Effector memory CD4-positive, alpha-beta T cell (primary cell): ENCODE measurements at places on chromosomes 6 and 20.

GRCh38 chr6:63750400-63750799 is 114.8 kb downstream of the PHF3 start:
- DNase-seq = no peak

DNA sequence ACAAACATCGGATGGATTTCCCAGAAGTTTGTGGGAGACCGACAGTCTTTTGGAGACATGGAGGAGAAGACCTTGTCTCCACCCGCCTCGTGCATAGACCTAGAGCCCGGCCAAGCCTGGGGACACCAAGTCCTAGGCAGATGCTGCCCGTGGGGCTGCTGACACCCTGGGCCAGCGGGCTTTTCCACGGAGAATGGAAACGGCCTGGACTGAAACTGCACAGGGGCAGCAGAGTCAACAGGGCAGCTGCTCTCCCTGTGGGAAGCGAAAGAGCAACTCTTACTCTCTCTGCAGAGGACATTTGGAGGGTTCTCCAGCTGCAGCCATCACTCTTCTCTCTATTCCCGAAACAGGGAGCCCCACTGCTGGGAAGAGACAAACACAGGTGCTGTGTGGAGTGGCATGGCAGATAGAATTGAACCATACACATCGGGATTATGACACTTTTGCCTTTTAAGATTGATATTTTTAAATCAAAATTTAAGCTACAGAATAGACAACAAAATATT is 401.2 kb downstream of the THBS2 start:
- no peak for DNase-seq

GRCh38 chr20:51766994-51767866 is 960 bp downstream of the ATP9A start:
- DNase-seq = no peak

- DNase-seq = no peak
These were observed 422.6 kb upstream of the MMS22L start for GRCh38 chr6:97705568-97705967.

DNA sequence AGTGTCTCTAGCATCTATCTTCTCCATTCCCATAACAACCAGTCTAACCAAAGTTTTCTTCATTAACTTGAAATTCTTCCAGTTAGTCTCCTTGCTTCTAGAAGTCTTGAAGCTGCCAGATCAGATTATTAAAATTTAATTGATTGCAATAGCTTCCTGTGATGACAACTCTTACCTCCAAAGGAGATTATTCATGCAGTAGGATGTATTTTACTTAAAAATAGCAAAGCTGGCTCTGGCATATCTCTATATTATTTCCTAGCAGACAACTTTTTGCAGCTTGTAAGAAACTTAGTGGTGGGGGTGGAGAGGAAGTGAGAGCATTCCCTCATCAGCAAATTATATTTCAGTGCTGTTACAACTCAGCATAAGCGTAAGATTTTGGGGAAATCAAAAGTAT is 290.4 kb downstream of the GRIK2 start:
- no peak for DNase-seq

DNA sequence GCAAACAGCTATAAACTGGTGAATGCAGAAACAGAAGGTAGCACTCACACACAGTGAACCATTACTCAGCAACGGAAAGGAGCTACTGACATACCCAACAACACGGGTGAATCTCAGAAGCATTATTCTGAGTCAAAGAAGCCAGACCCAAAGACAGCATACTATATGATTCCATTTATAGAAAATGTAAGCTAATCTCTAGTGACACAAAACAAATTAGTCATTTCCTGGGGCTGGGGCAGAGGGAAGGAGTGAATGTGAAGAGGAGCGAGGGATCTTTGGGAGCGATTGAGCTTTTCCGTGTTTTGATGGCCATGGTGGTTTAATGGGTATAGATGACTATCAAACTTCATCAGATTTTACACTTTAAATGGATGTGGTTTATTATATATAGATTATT is 614.6 kb downstream of the DHX35 start:
- DNase-seq = no peak

DNA sequence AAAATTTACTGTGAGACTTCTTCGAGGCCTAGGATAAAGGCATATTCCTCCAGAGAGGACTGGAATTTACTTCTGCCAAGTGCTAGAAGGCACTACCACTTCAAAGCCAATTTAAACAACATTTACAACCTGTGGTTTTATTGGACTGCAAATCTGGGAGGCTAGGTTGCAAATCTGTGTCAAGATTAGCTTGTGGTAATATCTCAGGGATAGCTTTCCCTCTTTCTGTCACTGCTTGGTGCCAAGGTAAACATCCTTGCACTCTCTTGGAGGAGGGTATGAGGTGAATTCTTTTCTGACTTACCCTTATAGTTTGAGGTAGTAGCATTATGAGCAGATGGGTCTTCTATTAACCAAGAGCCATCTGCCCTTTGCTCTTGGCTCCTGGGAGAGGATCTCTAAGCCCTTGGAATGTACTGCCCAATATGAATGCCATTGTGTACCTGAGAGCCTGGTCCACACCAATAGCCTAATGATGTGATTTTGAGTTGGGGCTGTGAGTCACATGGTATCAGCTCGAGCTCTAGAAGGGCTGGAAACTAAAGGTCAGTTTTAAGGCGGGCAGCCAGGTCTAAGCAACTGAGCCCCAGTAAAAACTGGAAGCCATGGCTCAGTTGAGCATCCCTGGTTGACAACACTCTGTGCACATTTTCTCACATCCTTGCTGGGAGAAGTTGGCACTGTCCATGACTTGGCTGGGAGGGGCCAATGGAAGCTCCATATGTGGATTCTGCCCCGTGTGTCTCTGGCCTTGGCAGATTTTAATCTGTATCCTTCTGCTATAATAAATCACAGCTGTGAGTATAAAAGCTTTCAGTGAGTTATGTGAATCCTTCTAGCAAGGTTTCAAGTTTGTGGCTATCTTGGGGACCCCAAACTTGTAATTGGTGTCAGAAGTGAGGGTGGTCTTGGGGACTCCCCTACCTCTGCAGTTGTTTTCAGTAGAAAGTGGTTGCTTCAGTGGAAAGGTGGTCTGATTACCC is 188.1 kb downstream of the UBE3D start:
- DNase-seq = no peak

DNA sequence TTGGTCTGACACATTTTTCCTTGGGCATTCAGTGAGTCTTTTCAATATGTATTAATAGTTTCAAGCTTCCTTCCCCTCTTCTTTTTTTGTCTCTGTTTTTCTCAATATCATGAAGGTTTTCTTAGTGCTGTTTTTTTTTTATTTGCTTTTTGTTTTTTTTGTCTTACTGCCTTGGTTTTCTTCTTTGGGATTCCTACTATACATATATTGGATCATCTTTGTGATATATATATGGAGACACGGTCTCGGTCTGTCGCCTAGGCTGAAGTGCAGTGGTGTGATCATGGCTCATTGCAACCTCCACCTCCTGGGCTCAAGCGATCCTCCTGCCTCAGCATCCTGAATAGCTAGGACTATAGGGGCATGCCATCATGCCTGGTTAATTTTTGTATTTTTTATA is 43.8 kb downstream of the NCOA3 start:
- DNase-seq = no peak

DNA sequence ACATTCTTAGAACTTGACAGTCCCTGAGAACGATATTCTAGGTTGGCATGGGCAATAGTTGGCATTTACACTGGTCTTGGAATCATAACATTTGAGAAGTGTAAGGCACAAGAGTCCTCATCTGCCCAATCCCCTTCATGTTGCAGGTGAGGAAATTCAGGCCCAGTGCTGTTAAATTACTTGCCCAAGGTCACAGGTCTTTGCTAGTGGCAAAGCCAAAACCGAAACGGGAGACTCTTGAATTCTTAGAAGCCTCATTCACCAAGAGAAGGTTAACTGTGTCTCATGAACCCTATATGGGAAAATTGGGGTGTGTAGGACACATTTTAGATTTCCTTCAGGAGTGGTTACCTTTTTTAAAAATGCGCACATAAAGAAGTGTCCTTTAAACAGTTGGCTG is 7.2 kb downstream of the E2F3 start:
- DNase-seq = no peak

- no peak for DNase-seq
These were observed 26.4 kb upstream of the FAM83C start for GRCh38 chr20:35318502-35319157.

- no peak for DNase-seq
These were observed 18.2 kb downstream of the FERMT1 start for GRCh38 chr20:6104493-6105188.

GRCh38 chr6:67361264-67361663 is 1273.8 kb upstream of the ADGRB3 start:
- DNase-seq = no peak
